ENCODE measurements at places on chromosomes 1 and 21.

DNA sequence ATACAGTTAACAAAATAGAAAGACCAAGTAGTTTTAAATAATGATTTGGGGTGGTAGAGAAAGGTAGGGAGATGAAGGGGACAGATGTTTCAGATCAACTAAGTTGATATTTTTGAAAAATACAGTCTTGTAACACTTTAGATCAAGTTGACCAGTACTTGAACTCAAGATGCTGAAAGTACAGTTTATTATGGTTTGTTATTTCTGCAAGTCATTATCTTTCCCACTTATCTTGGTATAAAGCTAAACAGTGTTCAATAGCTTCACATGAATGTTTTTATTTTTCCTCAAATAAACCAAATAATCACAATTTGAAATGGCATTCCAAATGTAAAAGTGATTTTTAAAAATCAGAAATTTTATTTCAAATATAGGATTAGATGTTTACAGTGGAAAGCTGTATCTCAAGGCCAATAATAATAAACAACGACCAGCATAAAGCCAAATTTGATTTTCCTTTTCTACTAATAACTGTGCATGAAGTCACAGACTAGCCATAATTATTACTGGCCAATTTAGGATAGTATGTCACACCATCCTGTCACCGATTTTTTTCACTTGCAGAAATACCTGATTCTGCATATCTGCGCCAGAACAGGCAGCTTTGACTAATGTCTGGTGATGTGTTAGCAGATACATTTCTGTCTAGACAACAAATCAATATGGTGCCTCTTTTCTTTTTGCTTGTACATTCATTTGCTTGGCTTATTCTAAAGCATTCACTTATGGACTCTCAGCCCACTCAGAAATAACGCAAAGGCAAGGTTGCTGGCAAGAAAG, 320.2 kb downstream of the TM2D1 start:
- DNase-seq = no peak

DNA sequence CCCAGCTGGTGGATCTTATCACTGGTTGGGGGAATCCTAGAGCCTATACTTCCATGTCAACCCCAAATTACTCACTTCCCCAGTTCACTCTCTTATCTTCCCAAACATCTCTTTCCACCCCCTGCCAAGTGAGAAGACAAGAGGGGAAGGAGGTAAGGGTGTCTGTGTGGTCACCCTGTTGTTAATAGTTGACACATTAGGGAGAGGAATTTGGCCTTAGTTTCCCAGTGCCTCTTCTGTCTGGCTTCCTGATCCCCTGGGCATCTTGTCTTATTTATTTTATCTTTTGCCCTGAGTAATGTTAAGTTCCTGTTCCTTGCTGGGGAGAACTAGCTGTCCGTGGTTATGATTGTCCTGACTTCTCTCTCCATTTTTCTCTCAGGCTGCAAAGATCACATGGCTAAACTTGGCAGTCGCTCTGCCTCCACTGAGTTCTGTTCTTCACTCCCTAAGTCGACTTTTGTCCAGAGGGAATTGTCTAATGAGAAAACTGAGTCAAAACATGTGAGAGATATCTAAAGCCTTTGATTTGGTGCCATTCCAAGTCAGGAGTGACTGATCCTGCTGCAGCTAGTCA, 157.1 kb upstream of the SYT6 start:
- DNase-seq = no peak

GRCh38 chr1:49294539-49294938, 517.8 kb upstream of the BEND5 start:
- DNase-seq = no peak

GRCh38 chr1:10045480-10046355, 13.0 kb downstream of the UBE4B start:
- DNase-seq = no peak

GRCh38 chr1:193709607-193710006, 523.2 kb upstream of the B3GALT2 start:
- DNase-seq = no peak

DNA sequence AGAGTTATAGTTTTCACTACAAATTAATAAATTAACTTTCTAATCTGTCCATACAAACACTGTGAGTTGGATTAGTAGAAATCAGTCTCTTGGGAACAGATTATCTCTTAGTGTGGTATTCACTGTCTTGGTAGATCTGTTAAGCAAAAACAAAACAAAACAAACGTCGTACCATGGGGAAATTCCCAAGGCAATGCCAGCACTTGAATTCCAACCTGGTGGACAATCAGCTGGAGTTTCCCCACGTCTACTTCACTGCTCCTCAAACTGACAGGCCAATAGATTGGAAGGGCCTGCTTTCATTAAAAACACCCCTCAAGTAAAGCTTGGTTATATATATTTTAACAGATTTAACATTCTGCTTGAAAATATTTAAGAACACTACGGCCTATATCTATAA, 31.9 kb downstream of the GDAP2 start:
- DNase-seq = no peak

GRCh38 chr21:17708522-17709265, 96.0 kb upstream of the BTG3 start:
- DNase-seq = no peak

DNA sequence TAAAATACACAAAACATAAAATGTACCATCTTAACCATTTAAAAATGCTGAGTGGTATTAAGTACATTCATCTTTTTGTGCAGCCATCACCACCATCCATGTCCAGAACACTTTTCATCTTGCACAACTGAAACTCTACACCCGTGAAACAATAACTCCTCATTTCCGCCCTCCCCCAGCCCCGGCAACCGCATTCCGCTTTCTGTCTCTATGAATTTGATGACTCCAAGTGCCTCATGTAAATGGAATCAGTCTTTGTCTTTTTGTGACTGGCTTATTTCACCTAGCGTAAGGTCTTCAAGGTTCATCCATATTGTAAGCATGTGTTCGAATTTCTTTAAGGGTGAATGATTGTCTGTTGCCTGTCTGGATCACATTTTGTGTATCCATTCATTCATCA, 37.2 kb downstream of the SCCPDH start:
- DNase-seq = no peak

- DNase-seq = no peak
Measured at GRCh38 chr1:40435876-40436275, 14.4 kb upstream of the ZFP69B start.

GRCh38 chr1:29238620-29239002, 2.3 kb downstream of the PTPRU start:
- DNase-seq = no peak

- DNase-seq = no peak
Measured at GRCh38 chr1:107829036-107829770, 135.8 kb downstream of the VAV3 start.

DNA sequence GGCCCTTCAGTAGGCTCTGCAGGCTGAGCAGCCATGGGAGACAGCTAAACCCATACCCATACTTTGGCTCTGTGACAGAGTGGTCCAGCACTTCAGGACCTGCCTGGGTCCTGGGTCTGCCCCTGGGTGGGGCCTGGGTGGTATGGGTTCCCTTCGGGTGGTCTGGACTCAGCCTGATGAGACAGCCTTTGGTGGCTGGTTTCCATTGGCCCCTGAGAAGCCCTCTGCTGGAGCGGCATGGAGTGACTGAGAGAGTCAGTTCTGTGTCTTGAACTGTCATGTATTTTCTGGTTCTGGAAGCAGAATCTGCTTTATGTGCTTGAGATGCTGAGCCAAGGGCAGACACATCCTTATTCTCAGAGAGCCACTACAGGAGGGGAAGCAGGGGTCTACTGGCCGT, 31.3 kb upstream of the KCNA2 start:
- no peak for DNase-seq

DNA sequence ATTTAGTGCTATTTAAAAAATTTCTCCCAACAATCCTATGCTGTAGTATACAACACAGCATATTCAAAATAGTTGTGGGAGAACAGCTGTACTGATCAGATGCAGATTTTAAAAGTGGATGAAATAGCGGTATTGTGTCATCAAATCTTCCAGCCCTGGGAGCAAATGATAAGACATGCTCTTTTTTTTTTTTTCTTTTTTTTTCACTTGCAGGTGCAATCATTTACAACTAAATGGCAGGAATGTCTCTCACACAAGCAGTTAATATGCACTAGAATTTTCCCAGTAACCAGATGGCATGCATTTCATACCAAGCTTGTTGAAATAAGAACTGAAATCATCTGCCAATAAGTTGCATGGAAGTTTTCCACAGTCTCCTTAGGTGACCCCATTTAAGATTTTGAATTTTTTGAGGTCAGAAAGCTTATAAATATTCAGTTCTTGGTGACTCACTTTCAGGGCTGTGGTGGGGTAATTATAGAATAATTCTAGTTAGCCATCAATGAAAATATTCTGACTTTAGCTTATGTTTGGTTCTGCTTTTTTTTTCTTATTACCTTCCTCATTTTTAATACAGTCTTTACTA, 623.9 kb upstream of the NR5A2 start:
- no peak for DNase-seq

GRCh38 chr21:21182401-21183010, 184.3 kb downstream of the NCAM2 start:
- no peak for DNase-seq

DNA sequence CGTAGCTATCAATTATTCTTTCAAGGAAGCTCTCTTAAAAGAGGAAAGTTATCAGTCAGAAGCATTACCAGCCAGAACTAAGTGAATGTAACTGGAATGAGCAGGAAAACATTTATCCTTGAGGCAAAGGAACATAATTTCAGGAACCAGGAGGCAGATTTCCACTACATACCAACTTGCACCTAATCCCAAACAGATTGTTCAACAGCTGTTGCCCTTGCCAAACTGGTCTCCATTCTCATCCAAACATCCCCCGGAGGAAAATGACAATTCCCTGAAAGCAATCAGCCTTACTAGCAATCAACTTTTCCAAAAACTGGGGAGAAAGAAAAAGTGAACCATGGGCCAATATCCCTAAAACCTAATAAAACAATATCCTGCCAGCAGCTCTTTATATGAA, 35.0 kb downstream of the ENAH start:
- no peak for DNase-seq

DNA sequence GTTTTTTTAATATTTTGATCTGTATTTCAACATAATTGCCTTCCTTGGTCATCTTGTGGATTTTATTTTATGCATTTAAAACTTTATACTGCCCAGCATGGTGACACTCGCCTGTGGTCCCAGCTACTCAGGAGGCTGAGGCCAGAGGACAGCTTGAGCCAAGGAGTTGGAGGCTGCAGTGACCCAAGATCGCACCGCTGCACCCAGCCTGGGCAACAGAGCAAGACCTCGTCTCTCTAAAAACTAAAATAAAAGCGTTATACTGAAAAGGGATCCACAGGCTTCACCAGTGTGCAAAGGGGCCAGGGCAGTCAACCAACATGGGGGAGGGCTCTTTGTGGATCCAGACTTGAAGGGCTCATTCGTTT, 1.4 kb downstream of the NID1 start:
- no peak for DNase-seq

DNA sequence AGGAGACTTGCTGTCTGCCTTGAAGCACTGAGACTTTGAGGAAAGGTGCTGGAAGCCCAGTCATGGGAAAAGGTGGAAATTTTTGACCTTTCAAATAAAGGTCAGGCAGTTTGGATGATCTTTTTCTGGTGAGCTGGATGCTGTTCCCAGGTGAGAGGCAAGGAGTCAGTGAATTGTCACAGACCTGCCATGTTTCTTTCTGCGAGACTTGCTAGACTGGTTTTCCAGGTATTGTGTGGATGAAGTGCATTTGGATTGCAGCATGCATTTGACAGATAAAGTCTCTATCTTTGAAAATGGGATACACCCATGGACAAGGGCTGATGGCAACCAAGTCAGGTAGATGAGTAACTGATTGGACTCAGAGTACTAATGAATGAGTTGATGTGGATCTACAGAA, 65.7 kb upstream of the NHLH2 start:
- no peak for DNase-seq

DNA sequence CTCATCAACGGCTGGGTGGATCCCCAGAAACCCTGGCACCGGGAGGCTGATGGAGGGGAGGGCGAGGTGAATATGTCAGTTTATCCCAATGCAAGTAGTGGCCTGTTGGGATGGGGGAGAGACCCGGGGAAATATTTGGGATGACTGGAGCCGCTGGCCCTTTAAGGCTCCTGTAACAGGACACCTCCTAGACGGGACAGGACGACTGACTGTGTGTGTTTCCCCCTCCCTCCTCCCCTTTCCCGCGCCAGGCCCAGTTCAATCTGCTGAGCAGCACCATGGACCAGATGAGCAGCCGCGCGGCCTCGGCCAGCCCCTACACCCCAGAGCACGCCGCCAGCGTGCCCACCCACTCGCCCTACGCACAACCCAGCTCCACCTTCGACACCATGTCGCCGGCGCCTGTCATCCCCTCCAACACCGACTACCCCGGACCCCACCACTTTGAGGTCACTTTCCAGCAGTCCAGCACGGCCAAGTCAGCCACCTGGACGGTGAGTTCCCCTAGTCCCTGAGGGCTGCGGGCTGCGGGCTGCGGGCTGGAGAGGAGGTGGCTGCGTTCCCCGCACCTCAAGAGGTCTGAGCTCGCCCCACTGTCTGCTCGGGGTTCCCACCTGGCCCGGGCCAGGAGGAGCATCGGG, 44.8 kb upstream of the CCDC27 start:
- DNase-seq = no peak

DNA sequence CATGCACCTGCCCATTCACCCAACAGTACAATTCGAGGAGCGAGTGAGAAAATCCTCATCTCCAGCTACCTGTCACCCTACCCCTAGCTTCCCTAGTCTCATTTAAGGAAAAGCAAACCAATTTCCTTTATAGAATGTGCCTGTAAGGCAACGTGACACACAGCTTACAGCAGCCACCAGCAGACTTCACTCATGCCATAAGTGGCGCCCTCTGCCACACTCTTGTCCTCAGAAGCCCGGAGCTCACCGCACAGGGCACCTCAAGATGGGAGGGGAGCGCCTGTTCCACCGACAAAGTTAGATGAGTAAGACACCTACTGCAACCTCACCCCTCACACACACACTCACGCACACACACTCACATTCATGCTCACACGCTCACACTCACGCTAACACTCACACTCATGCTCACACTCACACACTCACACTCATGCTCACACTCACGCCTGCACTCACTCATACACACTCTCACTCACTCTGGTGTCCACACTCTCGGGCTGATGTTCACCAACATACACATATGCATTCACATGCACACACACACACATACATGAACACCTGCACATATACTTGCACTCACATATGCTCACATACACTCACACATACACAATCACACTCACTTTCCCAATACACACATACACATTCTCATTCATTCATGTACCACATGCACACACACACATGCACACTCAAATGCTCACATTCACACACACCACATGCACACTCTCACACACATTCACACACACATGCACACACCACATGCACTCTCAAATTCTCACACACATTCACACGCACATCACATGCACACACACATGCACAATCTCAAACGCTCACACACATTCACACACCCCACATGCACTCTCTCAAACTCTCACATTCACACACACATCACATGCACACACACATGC, 170.7 kb downstream of the PSMG1 start:
- no peak for DNase-seq

GRCh38 chr1:201711811-201712210, 117.1 kb upstream of the IPO9 start:
- no peak for DNase-seq

DNA sequence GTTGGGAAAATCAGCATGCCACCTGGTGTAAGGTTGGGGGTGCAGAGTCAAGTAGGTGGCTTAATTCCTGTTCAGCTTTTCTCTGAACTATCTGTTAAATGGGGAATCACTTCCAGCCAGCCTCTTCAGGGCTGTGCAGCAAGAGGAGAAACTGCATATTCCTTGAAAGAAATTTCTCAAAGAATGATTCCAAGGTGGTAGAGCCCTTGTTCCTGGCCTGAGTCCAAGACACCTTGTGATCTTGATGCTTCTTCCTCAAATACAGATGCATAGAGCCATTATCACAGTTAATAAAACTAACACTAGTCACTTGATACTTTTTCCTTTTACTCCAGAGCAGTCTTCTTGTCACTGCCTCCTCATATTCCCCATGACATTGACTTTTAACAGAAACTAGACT, 5.2 kb downstream of the TXLNA start:
- no peak for DNase-seq

Measured in stimulated activated CD8-positive, alpha-beta memory T cell treated with anti-CD3 and anti-CD28 coated beads, Interleukin-12 subunit alpha, Interleukin-12 subunit beta, amount 100 ng/mL, for 4 hours (primary cell).